ENCODE measurements at places on chromosomes 2 and 18.

GRCh38 chr2:44572196-44572900 is 210.6 kb downstream of the CAMKMT start:
- DNase-seq, result no peak

DNA sequence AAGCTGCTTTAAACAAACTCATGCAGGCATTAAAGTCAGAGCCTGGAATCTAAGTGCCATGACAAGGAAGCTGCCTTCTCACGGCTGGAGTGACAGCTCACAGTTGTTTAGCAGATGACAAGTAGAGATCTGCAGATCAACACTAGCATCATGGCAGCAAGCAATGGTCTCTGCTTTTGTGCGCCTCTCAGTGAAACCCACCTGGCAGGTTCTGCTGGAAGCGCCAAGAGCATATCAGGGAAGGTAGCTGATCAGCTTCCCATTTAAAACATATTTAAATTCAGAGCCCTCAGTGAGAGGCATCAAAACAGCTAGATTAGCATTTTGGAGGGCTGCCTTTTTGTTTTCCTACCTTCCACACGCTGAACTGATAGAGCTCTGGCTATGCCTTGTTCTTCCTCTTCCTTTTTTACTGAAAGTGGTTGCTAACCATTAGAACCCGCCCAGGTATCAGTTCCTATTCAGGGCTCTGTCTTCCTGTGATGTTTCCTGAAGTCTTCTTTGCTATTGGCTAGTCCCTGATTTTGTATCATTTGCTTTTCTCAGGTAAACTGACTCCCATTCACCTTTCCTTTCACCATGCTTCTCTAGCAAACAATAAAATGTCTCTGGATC is 70.8 kb downstream of the TMEM200C start:
- DNase-seq, result no peak

DNA sequence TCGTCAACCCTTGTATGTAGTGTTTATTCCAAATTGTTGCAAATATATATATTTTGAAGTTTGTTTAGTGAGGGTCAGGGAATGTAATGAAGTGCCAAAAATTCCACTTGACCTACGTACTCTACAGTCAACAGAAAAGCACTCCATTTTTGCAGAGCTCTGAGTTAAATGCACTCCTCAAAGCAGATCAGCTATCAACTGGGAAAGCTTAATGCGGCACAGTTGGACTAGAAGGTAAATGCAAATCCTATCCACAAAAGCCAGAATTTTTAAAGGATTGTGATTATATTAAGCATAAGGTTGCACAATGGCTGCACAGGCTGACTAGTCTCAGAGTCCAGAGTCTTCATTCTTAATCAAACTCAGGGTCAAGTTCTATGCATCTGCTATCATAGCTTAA is 577.1 kb downstream of the ARHGAP15 start:
- no peak for DNase-seq

DNA sequence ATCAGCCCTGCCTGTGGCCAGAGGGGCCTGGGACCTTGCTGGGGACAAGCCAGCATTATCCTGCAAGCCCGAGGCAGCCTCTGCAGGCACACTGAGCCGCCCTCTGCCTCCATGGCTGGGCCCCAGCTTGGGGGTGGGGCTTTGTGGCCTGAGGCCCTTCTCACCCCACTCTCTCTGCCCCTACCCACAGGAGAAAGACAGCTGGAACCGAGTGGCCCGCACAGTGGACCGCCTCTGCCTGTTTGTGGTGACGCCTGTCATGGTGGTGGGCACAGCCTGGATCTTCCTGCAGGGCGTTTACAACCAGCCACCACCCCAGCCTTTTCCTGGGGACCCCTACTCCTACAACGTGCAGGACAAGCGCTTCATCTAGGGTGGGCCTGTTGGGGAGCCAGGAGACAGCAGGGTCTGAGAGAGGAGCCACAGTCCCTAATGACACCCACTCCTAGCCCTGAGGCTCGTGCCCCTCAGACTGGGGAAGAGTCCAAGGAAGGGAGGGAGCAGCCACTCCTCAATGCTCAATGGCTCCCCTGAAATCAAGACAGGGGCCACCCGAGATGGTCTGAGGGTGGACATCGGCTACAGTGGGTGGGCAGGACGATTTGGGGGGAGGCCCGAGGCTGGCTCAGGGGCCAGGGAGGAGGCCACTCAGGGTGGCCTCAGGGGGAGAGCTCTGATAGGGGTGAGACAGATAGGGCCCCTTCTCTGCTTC is 4.4 kb upstream of the CHRNG start:
- DNase-seq, result no peak

- DNase-seq, result no peak
Measured at GRCh38 chr18:46294751-46295150, 190.6 kb downstream of the HAUS1 start.

GRCh38 chr2:97951155-97951680 is 44.5 kb downstream of the TMEM131 start:
- DNase-seq, result no peak

DNA sequence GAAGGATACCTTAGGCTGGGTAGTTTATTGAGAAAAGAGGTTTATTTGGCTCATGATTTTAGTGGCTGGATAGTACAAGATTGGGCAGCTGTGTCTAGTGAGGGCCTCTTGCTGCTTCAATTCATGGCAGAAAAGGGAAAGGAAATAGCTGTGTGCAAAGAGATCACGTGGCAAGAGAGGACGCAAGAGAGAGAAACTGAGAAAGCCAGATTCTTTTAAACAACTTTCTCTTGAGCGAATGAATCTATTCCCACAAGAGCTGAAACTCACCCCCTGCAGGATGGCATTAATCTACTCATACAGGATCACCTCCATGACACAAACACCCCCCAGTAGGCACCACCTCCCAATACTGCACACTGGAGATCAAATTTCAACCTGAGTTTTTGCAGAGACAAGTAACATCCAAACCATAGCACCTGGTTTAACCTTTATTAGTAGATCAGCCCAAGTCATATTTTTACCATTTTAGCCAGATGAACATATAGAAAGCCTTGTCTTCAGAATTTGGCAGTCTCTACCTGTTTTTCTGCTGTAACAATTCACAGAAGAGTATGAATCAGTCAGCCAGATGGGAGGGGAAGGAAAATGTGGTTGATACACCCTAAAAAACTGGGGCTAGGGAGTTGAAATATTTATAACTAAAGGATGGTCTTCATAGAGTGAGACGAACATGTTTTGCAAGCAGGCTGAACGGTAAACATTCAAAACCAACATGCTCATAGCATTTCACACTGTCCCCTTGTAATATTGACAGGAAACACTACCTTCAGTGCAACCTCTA is 73.9 kb upstream of the NCKAP5 start:
- DNase-seq, result no peak

DNA sequence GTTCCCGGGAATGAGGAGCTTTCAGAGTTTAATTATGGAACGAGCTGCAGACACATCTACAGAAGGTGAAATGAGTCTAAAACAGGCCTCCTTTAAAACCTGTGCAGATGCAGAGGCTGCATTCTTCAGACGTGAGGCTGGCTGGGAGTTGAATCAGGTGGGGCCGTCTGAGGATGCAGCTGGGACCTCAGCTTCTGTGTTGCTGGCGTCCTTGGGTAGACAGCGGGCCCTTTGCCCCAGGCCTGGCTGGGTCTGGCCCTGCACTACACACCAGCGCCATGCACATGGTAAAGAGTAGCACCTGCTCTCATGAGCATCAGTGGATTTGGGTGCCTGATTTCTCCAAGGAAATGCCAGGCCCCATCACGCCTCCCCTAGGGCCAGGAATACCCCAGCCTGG is 67.3 kb downstream of the TMEM18 start:
- no peak for DNase-seq

DNA sequence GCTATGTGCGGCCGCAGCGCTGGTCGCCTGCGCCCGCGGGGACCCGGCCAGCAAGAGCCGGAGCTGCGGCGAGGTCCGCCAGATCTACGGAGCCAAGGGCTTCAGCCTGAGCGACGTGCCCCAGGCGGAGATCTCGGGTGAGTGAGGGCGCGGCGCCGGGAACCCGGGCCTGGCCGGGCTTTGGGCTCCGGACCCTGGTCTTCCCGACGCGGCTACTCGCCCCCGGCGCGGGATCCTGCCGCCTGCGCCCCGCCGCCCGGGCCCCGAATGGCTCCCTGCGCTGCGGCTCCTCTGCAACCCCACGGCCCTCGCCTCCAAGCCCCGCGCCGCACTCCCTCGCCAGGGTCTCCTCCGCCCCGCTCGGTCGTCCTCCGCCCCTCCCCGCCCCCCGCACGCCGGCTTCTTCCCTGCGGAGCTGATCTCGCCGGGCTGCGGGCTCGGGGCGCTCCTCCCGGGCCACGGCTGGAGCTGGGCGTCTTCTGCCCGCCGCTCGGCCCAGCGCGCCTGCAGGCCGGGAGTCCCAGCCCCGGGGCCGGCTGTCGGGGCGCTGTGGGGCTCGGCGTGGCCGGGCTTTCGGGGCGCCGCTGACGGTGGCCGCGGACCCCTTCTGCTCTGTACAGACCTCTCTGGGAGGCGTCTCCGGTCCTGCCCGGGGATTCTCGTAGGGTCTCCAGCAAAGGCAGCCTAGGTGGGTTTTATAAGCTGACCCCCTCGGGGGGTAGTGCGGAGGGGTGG is 652 bp downstream of the GPC1 start:
- peak; percentile 34 for DNase-seq

DNA sequence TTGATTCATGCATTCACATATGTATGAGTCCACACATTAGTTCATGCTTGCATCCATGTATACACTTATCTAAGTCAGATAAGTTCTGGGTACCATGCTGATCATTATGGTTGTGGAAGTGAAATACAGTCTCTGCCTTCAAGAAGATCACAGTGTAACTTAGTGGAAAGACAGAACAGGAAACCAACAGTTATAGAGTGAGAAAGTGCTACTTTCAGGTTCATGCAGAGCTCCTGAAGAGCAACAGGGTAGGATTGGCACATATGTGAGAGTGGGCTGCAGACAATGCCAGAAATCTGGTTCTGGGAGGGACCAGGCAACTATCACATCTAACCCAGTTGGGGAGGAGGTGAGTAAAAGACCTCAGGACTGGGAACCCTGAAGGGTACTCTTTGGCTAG is 35.4 kb upstream of the PGAP1 start:
- DNase-seq, result no peak

DNA sequence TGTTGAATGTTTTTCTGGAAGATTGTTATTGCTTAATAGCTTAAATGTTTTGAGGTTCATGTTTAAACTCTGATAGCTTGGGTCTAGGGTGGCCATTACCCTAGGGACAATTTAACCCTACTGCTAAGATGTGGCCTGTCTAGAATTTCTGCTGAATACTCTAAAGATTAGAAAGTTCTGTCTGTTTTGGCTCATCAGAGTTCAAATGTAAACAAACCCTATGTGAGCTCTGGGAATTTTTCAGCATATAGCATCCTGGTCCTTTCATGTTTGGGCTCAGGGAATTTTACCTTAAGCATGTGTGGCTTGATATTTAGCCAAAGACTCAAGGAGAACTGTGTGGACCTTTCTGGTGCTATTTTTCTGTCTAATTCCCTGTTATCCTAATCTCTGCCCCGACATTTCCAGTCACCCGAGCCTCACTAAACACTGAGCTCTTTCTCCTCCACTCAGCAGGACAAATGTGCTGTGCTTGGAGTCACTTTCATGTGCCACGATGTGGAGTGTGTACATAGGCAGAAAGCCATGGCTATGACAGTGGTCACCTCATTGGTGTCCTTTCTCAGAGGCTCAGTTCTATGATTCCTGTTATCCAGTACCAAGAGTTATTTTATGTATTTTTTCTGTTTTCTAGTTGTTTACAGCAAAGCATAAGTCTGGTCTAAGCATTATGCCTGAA is 492.5 kb upstream of the SPHKAP start:
- no peak for DNase-seq

DNA sequence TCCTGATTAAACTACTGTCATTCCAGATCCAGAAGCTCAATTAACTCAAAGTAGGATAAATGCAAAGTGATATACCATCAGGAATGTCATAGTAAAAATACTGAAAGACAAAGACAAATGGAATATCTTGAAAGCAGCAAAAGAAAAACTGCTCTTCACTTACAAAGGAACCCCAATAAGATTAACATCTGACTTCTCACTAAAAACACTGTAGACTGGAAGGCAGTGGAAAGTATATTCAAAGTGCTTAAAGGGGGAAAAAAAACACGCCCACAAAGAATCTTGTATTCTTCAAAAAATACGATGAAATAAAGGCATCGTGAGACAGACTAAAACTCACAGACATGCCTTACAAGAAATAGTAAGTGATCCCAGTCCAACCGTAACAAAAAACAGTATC is 195.7 kb downstream of the DOK6 start:
- no peak for DNase-seq

DNA sequence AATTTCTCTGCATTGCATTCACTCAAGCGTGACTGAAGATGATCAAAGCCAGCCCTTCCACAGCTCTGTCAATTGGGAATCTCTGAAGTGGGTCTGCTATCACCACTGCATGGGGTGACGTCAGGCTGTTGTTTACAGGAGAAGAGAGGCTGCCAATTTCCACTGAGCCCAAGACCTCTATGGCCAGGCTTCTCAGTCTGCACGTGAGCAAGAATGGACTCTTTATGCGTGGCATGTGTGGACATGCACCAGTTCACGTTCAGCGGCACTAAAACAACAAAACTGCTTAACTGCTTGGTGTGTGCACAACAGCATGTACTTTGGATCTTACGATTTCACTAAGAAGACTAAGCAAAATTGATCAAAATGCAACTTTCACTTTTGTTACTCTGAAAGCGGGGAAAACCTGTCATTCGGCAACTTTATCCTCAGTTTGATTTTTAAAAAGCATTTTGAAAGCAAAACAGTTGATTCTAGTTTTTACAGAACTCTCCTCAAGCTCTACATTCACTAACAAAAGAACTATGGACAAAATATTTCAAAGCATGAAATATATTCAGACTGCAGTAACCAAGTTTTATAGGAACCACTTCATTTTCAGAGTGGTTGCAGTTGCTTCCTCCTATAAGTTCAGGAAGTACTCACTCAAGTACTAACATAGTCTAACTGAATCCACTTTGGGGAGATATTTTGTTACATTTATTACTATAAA is 77.0 kb upstream of the SERTAD2 start:
- peak; percentile 33 for DNase-seq

GRCh38 chr2:224847961-224848850 is 132.0 kb upstream of the CCDC195 start:
- no peak for DNase-seq

DNA sequence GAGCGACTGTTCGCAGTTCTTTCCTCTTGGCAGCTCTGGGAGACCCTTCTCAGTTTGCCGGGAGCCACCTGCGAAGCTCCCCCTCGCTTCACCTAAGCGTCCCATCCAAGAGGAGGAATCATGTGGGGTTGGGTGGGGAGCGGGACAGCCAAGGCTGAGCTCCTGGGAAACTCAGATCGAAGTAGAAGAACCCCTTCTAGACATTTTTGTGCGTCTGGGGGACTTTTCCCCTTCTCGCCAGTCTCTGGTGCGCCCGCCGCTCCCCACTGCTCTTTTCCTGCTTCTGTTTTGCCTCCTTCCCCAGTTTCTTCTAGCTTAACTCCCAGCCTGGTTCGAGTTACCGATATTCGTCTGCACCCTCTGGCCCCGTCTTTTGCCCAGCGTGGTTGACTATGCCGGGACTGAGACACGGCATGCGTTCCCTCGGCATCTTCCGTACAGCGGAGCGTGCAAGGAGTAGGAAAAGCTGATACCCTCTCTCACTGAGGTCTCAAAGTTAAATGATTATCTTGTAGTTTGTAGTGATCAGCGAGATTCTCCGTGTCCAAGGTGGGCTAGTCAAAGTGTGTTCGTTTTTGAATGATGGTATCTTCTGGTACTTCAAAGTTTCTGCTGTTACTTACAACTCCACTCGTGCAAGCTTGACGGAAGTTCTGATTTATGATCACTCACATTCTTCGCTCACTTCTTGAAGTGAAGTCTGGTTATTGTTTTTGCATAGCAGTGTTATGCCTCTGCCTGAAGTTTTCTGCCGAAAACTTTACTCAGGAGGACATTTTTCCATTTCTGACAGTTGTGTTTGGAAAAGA is 664 bp downstream of the CAMKMT start:
- peak; percentile 51 for DNase-seq

- peak; percentile 84 for DNase-seq
Measured at GRCh38 chr2:42102024-42102590, 54.3 kb downstream of the PKDCC start.

All from stimulated activated CD4-positive, alpha-beta T cell treated with anti-CD3 and anti-CD28 coated beads, Interleukin-2, amount 100 ng/mL, for 24 hours (primary cell).